ENCODE measurements at places on chromosomes 13 and 19.

- DNase-seq, result no peak
Observed at GRCh38 chr19:28980236-28980868, 232.6 kb downstream of the UQCRFS1 start.

DNA sequence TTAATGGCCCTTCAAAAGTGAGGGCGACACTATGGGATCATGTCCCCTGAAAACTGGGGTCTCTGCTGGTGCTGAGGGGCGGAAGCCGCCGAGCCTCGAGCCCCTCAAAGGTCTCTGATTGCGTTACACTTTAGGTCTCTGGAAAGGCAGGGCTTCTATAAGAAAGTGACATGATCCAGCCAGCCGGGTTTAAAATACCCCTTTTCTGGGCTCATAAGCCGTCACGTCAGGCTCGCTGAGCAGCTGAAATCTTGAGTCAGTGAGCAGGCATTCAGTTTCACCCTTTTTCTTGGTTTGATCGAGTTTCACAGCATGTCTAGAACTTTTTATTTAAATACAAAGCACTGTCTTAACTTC is 600 bp upstream of the HMGB1 start:
- peak; percentile 30 for DNase-seq

- no peak for DNase-seq
Observed at GRCh38 chr19:33412601-33413425, 39.3 kb downstream of the CEBPG start.

GRCh38 chr13:28743020-28743419 is 24.2 kb upstream of the SLC46A3 start:
- no peak for DNase-seq

DNA sequence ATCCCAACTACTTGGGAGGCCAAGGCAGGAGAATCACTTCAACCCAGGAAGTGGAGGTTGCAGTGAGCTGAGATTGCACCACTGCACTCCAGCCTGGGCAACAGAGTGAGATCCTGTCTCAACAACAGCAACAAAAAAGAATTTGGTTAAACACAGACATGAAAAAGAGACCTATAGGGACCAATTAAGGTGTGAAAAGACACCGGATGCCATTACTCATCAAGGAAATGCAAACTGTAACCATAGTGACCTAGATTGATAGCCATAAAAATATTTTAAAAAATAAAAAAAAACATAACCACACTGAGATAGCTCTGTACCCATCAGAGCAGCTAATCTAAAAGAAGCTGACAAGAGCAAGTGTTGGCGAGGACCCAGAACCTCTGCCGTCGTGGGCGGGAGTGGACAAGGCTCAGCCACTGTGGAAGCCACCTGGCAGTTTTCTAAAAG is 37.1 kb upstream of the ISYNA1 start:
- no peak for DNase-seq

GRCh38 chr19:55386493-55386971 is 800 bp downstream of the RPL28 start:
- no peak for DNase-seq

- no peak for DNase-seq
Observed at GRCh38 chr13:86960876-86961275, 710.3 kb upstream of the SLITRK5 start.

DNA sequence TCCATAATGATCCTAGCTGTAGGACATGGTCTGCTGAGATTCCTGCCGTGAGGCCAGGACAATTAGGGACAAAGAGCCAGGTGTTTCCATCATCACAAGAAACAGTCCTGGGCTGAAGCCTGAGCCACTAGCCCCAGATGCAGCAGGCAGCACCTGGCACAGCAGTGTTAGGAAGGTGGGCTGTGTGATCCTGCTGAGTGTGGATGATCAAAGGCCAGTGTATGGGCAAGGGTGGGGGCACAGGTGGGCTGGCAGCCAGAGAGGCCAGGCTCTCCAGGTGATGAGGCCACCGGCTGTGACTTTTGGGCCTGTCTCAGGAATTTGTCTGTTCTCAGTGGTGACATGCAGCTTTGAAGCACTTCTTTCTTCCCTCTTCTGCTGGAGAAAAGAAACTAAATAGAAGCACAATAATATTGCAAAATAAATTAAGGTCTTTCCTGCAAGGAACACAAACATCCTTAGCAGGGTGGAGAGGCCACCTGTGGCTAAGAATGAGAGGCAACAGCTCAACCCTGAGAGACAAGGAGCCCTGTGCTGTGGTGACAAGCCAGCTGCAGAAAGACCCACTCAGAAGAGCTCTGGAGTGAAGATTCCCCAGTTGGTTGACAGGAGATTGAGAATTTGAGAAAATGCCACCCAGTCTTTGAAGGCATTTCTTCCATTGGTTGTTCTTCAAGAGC is 127.6 kb downstream of the KATNAL1 start:
- DNase-seq, result no peak

- no peak for DNase-seq
Observed at GRCh38 chr13:47112205-47112902, 215.5 kb upstream of the HTR2A start.

GRCh38 chr13:58340895-58341294 is 709.4 kb downstream of the PCDH17 start:
- DNase-seq, result no peak

- no peak for DNase-seq
Observed at GRCh38 chr13:44768239-44768638, 192.1 kb upstream of the TSC22D1 start.

- no peak for DNase-seq
Observed at GRCh38 chr19:33449799-33450198, 71.8 kb downstream of the PEPD start.

DNA sequence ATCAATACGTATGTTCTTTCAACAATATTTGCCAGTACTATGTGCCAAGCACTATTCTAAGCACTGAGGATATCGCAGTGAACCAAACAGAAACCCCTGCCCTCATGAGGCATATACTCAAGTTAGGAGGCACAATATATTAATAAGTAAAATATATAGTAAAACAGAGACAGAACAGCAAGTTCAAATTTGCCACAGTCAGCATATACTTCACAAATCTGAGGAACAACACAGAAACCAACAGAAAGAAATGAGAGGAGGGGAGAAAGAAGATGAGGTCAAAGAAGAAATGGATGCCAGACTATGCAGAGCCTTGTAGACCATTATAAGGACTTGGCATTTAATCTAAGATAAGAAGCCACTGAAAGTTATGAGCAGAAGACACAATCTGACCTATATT is 59.9 kb downstream of the KATNAL1 start:
- DNase-seq, result no peak

DNA sequence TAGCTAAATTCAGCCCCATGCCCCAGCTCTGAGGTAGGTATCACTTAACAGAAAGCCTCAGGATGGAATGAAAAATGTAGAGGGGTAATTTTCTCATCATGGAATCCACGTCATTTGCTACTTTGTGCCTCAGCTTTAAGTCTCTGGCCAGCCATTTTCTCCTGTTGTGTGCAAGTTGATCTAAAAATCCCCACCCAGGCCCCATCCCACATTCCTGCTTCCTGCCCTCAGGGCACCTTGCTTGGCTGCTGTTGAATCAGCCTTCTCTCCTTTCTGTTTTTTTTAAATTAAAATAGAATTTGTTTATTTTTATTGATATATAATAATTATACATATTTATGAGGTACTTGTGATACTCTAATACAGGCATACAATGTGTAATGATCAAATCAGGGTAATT is 179.9 kb upstream of the TSHZ3 start:
- DNase-seq, result no peak

DNA sequence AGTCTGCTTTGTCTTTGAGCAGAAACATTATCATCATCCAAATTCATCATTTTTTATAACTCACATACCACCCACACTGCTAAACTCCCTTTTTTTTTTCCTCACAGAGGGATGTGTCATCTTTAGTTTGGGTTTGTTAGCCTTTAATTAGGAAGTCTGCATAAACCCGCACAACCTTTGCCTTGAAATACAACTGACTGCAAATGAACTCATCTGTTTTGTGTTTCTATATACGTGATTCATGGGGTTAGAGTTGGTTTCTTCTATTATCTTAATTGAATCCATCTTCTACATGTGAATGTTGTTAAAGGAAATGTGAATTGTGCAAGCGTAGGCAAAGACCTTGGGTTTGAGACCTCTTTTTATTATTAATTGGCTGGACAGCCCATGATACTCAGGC is 102.7 kb downstream of the SLAIN1 start:
- no peak for DNase-seq

- DNase-seq, result no peak
Observed at GRCh38 chr19:18931316-18932162, 9.5 kb downstream of the HOMER3 start.

GRCh38 chr13:105345730-105346129 is 1189.7 kb downstream of the EFNB2 start:
- no peak for DNase-seq

DNA sequence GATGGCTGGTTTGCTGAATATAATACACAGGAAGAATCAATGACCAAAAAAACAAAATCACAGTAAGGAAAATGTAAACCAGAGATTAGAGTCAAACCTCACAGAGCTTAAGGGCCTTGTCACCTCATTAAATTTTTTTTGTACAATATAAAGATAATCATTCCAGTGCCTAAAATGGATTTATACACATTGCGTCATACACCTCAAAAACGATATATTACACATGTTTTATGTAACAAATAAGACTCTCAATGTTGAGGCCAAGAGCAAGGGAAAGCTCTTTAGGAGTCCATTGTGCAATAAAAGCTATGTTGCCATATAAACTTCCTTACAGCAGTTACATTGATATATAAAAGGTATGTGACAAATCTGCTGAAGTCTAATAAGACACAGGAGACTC is 856.7 kb upstream of the SLITRK1 start:
- no peak for DNase-seq

DNA sequence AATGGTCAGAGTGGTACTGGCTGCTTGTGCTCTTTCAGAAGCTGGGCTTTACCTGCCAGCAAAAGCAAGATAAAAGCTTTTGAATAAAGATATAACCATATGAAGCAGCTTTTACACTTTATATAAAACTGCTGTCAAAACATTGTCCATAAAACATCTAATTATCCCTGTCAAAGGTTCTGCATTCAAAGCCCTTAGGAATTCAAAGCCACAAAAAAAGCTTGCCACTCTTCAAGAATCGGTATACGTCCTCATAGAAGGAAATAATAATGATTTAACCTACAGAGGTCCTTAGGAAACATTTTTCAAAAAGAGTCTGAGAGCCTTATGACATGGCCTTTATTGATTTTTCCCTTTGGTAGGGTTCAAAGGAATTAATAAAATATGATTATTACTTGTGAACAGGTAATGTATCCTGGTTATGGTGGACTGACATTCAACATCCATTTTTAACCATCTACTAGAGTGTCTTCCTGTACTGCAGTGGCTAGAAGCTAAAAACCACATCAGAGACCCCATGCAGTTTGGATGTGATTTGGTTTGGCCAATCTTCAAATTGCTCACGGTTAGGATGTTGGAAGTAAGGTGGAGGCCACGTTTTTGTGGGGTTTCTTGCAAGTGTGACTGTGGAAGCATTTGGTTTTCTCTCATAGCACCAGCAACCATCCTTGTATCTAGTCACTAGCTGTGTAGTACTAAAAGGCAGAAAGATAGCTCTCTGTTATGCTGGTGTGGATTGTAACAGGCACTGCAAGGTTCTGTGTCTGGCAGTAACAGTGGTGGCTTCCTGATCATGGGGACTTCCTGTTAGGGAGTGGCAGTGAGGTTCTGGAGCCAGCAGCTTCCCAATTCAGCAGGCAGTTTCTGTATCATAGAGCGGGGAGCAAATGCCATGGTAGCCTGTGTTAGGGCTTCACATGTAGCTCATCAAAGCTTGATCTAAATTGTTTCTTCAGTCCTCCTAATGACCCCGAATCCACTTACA is 441.5 kb downstream of the DIAPH3 start:
- no peak for DNase-seq

DNA sequence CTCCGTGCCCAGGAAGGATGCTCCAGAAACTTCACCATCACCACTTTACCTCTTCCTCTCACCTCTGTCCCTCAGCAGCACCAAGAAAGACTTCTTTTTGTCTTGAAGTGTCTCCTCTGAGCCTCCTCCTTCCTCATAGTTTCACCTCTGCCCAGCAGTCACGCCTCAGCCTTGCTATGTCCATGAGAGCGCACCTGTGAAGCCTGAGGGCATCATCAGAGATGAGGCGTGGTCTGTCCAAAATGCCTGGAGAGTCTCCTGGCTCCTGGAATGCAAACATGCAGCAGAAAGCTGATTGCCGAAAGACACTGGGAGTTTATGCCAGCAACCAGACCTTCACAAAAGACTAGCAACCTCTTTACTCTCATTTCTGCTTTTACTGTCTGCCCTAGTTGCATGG is 336.6 kb downstream of the TEX29 start:
- no peak for DNase-seq

DNA sequence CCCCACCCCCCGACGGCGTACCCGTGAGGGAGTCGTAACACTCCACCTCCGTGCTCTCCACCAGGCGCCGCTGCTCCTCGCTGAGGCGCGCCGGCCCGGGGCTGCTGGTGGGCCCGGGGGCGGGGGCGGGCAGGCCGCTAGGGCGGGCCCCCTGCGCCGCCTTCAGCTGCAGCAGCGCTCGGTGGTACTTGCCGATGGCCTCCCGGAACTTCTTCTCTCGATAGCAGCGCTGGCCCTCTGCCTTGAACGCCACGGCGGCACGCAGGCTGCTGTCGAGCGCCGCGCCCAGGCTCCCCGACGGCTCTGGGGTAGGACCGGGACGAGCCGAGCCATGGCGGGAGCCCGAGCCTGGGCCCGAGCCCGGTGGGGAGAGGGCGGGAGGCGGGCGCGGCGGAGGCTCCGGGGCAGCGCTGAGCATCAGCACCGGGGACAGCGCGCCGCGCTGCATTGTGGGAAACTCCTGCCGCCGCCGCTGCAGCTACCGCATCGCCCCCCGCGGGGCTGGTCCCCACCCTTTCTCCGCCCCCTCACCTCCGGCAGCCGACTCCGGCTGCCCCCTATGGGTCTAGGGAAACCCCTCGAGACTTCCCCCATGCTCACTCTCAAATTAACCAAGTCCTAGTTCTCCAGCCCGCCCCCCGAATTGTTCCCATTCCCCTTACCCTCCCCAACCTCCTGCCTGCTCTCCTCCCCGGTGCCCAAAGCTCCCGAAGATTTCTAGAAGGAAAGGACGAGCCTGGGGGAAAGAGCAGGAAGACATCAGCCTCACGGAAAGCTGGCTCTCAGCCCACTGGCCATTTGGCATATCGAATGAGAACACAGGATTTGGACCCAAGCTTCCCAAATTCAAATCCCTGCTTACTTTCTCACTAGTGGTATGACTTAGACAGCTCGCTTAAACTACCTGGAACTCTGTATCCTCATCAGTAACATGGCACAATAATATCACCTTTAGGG is at the start of gene TTC9B:
TSS of gene TTC9B (minus strand) at position 451 of the 957 bp plus-strand sequence. CDS start at position 448, 3 bp downstream.
- DNase-seq, result no peak

- no peak for DNase-seq
Observed at GRCh38 chr19:18999896-19000620, 33.3 kb downstream of the SUGP2 start.

DNA sequence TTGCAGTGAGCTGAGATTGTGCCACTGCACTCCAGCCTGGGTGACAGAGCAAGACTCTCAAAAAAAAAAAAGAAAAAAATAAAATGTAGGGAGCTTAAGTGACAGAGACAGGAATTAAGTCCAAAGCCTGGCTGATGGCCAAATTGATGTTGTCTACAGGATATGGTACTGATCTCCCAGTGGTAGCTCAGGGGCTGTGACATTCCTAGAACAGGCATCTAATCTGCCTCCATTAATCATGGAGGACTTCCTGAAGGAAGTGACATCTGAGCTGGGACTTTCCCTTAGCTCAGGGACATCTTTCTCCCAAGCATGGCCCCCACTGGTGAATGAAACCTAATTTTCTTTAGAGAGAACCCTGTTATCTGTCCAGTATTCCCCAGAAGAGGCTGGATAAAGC is 11.4 kb upstream of the EDDM13 start:
- no peak for DNase-seq
